ENCODE measurements at places on chromosomes 3 and 15. TPM values are rescaled to one million over a fixed set of nuclear protein-coding genes. Genes with fewer than 3 reads are reported as not detected.

Gene STT3B
- 130 TPM for total RNA-seq

Gene SPPL2A
- total RNA-seq: 56.9 TPM

Gene PCNP
- 57.0 TPM for total RNA-seq

Gene GRK7
- total RNA-seq: not detected

Gene SLC38A3
- total RNA-seq: under 0.01 TPM

Gene TEX55
- not detected for total RNA-seq

Gene MELTF
- total RNA-seq: 1.9 TPM

Gene AGBL1
- total RNA-seq: not detected

Gene LYZL4
- total RNA-seq: not detected

Gene PLA2G4D
- not detected for total RNA-seq

Gene TMEM212
- total RNA-seq: not detected

Gene ABI3BP
- 16.2 TPM for total RNA-seq

Gene LRRN1
- total RNA-seq: not detected

Gene PLCB2
- not detected for total RNA-seq

Gene SLC12A1
- not detected for total RNA-seq

Gene LRRC31
- not detected for total RNA-seq

Gene KY
- not detected for total RNA-seq

Gene MAPKBP1
- total RNA-seq: 9.1 TPM

Gene HCN4
- total RNA-seq: not detected

Gene NFKBIZ
- 6.8 TPM for total RNA-seq

Gene STRA6
- under 0.01 TPM for total RNA-seq

Data from dermis microvascular lymphatic vessel endothelial cell (primary cell).